ENCODE measurements at places on chromosomes 11 and 22.

DNA sequence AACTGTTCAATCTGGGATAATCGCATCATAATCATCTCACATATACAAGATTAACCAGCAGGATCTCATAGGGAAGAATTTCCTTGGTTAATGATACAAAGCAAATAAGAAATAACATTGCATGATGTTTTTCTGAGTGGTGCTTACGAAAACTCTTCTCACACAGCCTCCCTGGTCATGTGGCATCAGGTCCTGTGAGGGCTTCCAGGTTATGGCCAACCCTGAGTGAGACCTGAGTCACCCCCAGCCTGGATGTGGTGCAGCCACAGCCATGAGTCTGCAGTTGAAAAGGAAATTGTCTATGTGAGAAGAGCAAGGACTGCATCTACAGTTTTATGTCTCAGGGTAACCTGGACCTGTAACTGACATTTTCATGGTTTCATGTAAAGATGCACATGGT, 90.5 kb upstream of the XKR3 start:
- DNase-seq = no peak

DNA sequence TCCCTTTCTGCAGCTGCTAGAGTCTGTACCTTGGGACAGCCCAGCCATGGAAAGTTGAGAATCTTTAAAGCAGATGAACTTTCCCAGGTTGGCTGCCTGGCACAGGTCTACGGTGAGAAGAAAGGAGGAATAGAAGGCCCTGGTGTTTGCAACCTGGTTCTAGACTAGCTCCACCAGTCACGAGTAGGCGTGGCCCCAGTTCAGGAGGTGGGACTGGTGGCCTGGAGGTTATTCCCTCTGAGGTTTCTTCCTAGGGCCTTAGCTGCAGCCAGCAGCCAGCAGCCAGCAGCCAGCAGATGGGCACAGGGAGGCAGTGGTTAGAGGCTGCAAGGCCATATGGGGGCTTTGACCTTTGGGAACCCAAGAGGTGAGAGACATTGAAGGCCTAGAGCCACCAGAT, 40.9 kb downstream of the PRDM11 start:
- DNase-seq = no peak

GRCh38 chr22:30860176-30861105, 108.1 kb downstream of the MORC2 start:
- DNase-seq = no peak

GRCh38 chr22:49039625-49040024, 788.0 kb downstream of the BRD1 start:
- no peak for DNase-seq

GRCh38 chr22:46057246-46058090, 80.5 kb upstream of the WNT7B start:
- no peak for DNase-seq

DNA sequence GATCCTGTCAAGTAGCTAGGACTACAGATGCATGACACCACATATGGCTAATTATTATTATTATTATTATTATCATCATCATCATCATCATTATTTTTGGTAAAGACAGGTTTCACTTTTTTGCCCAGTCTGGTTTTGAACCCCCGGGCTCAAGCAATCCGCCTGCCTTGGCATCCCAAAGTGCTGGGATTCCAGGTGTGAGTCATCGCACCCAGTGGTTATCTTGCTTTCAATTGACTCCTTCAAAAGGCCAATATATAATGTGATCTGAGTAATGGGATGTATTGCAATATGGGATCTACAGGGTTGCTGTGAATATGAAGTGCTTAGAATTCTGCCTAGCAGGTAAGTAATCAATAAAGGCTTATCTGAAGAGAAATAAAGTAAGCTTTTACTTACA, 221.2 kb downstream of the SBF2 start:
- DNase-seq = no peak

GRCh38 chr11:36376888-36377758, 81.0 kb downstream of the PRR5L start:
- DNase-seq = peak; percentile 63

DNA sequence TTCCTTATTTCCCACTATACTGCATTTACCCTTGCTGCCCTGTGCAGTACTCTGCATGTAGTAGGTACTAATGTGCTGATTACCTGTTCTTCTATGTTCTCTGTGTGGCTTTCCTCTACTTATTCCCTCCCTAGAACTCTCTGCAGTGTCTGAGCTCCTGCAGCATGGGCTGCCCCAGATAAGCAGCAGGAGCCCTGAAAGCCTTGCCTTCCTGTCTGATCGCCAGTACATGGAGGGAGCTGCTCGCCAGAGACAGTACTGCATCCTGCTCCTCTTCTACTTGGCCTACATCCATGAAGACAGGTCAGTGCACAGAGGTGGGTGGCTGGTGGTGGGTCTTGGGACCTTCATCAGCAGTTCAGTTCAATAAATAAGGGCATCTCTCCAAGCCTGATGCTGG, 42.2 kb upstream of the CCDC134 start:
- DNase-seq = no peak

DNA sequence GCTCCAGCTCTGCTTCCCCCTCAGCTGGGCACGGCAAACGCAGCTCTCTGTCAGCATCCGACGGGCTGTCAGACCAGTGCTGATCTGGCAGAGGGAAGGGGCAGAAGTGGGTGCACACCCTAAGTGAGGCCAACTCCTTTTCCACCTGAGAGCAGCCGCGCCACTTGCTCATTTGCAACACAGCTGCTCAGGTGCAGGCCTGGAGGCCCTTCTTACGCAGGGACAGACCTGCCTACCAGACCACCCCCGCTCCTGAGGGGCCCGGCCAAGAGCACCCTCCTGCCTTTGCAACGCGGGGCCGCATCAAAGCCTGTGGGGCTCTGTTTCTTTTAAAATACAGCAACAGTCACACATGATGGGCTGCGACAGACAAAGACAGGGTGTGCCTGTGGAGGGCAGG, 47.8 kb upstream of the BID start:
- no peak for DNase-seq

GRCh38 chr11:73001615-73002014, 140.5 kb downstream of the FCHSD2 start:
- no peak for DNase-seq

DNA sequence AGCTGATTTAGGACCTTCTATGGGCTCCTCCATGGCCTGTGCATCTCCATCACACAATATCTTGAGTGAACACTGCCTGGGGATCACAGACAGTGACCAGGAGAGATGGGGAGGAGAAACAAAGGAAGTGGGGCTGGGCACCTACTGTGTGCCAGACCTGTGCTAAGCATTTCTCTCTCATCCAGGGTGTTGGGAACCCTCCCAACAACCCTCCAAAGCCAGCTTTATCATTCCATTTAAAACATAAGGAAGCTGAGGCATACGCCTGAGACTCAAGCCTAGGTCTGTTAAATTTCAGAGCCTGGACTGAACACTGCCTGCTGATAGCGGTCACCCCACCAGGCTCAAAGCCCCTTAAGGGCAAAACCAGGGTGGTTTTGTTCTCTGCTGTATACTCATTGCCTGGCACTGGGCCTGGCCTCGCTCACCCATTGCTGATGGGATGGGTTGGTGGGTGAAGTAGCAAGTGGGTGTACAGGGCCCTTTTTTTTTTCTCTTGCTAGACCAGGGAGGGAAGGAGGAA, 130.1 kb downstream of the MN1 start:
- DNase-seq = no peak

- DNase-seq = no peak
These were observed 107.9 kb downstream of the ANO3 start for GRCh38 chr11:26439854-26440253.

DNA sequence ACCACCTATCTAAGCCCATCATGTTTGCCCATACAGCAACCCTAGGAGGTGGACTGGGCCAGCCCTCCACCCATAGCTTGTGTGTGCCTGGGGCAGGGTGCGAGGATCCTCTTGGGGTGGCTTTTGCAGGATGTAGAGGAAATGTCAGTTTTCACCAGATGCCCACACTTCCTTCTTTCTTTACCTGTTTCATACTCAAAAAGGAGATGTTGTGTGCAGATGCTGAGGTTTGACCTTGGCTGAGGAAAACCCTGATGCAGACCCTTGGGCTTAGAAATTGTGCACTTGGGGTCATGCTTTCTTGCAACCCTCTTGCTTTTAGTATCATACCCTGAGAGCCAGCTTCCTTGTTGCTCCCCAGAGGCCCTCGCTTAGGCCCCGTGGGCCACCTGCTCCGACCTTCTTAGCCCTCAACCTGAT, 2.2 kb downstream of the HTR3A start:
- no peak for DNase-seq

DNA sequence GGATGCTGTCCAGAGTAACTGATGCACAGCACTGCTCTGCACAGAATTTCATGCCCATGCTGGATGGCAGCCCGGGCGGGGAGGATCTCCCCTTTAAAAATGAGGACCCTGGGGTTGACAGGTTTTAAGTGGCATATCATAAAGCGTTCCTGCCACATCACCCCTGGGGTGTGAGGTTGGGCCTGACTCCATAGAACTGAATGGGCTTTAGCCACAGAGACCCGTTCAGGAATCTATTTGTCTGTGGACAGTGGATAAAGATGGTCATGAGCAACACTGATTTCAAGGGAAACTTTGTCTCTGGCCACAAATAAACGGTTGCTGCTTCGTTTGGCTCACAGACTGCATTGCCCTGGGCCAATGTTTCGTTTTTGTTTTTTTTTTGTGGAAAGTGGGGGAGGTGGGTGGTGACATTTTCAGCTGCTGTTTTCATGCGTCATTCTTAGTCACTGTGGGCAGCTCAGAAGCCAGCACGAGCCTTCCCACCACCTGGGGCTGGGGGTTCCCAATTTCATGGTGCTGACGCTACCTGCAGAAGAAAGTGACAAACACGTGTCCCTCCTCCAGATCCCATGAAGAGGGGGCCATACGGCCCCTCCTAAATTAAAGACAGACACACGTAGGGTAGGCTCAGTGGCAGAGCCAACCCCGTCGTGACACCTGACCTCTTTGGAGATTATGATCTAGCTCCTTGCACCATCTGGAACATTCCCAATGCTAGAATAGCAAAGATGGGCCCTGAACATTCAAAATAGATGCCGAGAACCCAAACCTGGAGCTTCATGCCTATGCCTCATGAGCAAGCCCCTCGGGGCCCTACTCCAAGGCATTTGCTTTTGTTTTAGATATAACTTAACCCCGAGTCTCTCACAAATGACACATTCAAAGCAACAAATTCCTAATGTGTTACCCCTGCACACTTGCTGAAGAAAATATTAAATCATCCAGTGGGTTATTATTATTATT, 54.8 kb upstream of the PHF21B start:
- DNase-seq = no peak

- no peak for DNase-seq
These were observed 96.8 kb downstream of the WNT7B start for GRCh38 chr22:45880091-45880715.

DNA sequence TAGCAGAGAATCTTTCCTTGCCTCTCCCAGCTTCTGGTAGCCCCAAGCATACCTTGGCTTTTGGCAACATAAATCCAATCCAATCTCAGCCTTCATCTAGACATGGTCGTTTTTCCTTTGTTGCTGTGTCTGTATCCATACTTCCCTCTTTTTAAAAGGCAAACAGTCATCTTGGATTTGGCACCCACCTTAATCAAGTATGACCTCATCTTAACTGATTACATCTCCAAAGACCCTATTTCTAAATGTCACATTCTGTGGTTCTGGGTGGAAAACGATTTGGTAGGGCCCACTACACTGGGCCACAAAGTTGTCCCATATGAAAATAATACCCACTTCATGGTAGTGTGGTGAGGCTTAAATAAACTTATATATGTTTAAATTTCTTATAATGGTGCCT, 852 bp downstream of the BUD13 start:
- DNase-seq = no peak

DNA sequence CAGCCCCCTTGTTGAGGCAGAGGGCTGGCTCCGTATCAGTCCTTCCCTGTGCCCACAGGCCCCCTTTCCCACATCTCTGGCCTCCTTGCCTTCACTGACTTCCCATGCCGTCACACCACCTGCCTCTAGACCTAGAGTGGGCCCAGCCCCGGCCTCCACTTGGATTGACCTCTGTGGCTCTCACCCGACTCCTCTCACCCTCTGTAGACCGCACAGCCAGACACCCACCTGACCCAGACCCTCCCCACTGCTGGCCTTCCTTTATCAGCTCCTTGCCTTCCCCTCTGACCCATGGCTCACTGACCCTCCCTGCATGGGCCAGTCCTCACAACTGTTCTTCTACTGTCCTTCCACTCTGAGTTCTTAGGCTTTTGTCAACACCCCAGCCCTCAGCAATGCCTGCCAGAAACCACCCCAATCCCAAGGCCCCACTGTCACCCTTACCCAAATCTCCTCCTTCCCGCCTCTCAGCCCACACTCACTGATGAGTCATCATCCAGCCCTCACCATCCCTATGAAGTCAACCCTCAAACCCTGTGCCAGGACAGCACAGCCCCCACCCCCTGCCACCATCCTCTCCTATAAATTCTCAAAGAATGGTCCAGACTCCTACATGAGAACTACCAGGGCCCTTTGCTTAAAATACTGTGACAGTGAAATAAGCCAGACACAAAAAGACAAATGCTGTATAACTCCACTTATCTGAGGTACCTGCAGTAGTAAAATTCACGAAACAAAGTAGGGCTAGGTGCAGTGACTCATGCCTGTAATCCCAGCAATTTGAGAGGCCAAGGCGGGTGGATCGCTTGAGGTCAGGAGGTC, 53.4 kb downstream of the SCGB1A1 start:
- DNase-seq = peak; percentile 53

- DNase-seq = no peak
These were observed 10.3 kb downstream of the HSPA8 start for GRCh38 chr11:123051634-123052033.

DNA sequence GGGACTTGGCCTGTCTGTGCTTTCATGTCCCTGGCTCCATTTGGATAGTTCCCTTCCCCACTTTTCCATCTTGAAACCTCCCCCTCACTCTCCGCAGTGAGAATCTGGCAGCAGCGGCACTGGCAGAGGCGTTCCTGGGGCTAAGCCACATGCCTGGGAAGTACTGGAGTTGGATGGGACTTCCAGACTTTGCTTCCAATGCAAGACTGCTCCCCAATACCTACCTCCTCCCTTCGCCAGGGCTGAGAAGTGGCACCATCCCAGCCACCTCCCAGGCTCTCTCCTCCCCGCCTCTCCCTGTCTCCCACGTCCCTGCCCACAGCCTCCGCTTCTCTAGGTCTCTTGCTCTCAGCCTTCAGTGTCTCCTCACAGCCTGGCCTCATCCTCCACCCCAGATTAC, 16.6 kb downstream of the TST start:
- no peak for DNase-seq

GRCh38 chr11:6932145-6932544, 5.9 kb downstream of the ZNF215 start:
- no peak for DNase-seq

GRCh38 chr22:46027211-46028105, 50.5 kb upstream of the WNT7B start:
- peak; percentile 76 for DNase-seq

DNA sequence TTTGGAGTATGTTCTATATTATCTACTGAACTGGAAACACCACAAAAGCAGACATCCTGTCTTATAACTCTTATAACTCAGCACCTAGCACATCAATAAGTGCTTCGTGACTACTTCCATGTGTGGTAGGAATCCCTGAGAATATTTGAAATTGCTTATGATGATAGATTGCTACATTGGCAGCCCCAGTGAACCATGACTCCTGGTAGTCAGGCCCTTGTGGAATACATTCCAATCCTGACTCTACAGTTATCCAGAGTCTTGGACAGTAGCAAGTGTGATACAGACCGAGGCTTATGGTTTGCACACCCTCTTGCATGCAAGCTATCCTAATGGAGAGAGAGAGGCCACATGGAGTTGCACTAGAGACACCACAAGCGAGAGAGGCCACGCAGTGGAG, 59.5 kb upstream of the PHF21A start:
- no peak for DNase-seq

Measured in LoVo (cell line).